Stimulated activated CD8-positive, alpha-beta memory T cell treated with anti-CD3 and anti-CD28 coated beads, Interleukin-15, amount 100 ng/mL, for 48 hours (primary cell): ENCODE measurements at places on chromosomes 5 and 9.

GRCh38 chr9:20436476-20437195, 185.7 kb downstream of the MLLT3 start:
- no peak for DNase-seq

GRCh38 chr5:96157077-96157780, 195.6 kb upstream of the ELL2 start:
- DNase-seq, result no peak

DNA sequence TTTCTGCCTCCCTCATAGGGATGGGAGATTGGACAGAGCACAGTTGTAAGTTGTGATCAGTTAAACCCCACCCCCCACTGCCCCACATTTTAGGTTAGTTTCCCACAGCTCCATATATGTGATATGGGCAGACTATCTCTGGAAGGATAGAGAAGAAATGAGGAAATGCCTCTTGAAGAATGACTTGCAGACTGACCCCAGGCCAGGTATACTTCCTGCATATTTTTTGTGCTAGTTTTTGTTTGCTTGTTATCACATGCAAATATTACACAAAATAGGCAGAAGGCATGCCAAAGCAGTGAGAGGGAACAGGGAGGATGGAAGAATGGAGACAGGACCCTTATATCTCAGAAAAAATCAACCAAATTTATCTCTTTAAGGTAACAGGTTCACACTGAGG, 10.1 kb upstream of the GLRX start:
- no peak for DNase-seq

DNA sequence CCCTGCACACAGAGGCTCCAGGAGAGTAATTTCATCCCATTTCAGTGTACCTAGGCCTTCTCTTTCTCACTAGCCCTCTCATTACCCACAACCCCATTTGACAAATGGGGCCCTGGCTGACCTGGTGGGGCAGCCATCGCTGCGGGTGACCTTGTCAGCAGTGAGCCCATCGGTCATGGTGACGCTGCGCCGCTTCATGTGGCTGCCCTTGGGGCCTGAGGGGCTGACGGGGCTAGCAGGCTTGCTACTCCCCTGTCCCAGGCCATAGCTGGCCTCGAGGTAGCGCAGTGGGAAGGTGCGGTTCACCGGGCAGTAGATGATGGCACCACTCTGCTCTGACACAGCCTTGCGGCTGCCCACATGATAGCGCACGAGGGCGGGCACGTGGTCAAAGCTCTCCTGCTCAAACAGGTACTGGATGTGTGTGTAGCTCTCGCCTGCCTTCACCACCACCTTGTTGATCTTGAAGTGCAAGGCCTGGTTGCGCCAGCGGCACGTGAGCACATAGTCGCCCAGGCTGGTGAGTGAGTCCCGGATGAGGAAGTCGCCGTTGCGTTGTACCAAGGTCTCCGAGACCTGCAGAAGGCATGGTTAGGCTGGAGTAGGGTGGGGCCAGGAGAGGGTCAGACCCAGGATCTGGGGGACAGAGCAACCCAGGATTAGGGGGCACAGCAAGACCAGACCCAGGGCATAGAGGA, 14.1 kb upstream of the TOR2A start:
- no peak for DNase-seq
